Left renal cortex interstitium (tissue), 4 donors: ENCODE measurements at places on chromosomes 1 and 21. TPM values are rescaled to one million over a fixed set of nuclear protein-coding genes. Genes with fewer than 3 reads are reported as not detected.

Gene CNR2
- polyA plus RNA-seq, result 0.07 TPM

Gene OSCP1
- 25.4 TPM for polyA plus RNA-seq

Gene SLC5A9
- 16.4 TPM for polyA plus RNA-seq

Gene S100A7A
- not detected for polyA plus RNA-seq

Gene MMP23B
- 54.0 TPM for polyA plus RNA-seq

Gene ETNK2
- polyA plus RNA-seq, result 22.2 TPM

GRCh38 chr1:88998716-88999115 lies 6.3 kb upstream of the KYAT3 start:
- peak; percentile 51 for DNase-seq

- DNase-seq, result no peak
These were observed 143.4 kb upstream of the C8B start for GRCh38 chr1:57109247-57109646.

DNA sequence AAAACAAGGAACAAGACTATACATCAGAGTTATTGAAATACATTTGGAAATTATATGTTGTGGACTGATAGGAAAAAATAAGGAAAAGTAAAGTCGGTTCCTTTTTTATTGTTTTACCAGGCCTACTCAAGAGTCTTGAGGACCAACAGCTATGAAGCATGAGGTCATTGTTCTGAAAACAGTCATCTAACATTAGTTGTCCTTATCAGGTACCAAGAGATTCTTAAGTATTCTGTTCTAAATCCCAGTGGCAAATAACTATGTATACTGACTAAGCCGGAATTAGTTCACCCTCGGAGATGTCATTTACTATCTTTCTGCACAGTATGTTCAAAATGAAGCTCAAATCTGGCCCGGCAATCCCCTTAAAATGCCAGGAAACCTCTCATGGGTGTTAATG lies 585 bp downstream of the ADGRL4 start:
- no peak for DNase-seq

DNA sequence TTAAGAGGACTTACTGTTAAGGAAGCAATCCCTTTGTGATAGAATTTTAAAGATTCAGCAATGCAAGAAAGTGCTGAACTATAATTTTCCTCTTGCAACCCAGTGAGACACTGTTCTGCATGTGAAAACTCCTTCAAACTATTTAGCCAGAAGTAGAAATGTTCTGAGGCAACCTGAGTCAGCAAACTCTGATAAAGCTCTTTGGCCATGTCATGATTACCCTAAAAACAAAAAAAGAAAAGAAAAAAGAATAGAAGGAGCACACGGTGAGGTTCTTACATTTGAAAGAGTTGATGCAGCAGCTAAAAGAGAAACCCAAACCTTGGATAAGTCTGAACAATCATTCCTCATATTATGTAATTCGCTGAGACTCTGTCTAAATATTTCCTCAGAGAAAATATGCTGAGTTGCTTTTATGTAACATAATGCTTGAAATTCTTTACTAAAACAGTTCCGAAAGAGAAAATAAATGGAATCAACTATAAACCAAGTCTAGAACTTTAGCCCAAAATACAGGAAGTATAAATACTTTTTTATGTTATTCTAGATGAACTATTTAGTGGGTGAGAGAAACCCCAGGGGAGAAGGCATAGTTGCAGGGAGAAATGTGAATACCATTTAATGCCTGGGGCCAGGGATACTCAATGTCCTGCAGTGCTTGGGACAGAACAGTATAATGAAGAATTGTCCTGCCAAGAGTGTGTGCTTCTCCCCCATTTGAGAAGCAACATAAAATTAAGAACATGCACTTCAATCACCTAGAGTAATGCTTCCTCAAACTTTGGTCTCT lies 60.0 kb downstream of the INTS7 start:
- DNase-seq, result no peak

DNA sequence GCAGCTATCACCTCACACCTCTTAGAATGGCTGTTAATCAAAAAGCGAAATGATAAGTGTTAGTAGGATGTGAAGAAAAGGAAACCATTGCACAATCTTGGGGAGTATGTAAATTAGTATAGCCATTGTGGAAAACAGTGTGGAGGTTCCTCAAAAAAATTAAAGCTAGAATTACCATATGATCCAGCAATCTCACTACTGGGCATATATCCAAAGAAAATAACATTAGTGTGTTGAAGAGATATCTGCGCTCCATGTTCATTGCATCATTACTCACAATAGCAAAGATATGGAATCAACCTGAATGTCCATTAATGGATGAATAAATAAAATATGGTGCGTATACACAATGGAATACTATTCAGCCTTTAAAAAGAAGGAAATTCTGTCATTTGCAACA lies 68.9 kb downstream of the SNRPE start:
- no peak for DNase-seq

DNA sequence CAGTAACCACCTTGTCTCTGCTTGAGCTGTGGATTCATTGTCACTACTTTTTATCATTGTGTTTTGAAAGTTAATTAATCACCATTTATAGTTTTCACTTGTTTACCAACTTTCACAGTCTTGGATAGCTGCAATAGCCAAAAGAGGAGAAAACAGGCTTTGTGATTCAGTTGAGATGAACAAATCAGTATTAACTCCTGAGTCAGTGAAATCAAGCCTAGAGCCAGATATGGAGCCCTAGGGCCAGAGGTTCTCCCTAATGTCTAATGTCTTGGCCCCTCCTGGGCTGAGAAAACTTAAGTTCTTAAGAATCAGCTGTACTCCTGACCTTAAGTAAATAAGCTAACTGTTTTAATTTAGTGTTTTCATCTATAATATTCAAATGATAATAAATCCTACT lies 228.8 kb downstream of the DNM3 start:
- no peak for DNase-seq

GRCh38 chr1:214448536-214448935 lies 102.9 kb downstream of the PTPN14 start:
- no peak for DNase-seq

DNA sequence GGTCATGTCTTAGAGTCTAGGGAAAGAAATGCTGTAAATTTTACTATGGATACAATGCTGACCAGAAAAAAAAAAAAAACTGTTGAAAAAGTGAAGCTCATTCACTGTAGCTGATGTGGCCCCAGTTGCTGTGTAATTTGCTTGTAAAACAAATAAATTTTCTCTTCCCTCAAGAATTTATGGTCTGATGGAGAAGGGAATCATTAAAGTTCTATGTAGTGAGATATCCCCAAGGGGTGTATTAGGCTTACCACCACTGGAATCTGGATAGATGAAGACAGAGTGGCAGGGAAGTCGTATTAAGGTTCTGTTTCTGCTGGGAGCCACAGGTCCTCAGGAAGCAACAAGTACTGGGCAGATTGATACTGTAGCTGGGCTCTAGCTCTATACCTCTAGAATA lies 860.0 kb downstream of the LTN1 start:
- DNase-seq, result no peak

DNA sequence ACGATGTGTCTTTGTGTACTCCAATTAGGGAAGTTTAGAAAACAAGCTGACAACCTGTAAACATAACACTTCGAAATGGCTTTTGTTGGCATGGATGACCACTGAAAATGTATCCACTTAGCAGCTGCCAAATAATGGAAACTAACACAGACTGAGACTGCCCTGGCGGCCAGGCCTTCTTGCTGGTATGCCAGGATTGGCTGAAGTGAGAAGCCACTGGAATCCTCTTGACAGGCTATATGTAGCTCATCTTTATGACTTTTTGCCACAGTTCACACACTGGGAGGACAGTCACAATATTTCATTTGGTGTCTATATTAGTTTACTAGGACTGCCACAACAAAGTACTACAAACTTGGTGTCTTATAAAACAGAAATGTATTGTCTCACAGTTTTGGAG lies 12.9 kb upstream of the CTBS start:
- DNase-seq, result no peak

DNA sequence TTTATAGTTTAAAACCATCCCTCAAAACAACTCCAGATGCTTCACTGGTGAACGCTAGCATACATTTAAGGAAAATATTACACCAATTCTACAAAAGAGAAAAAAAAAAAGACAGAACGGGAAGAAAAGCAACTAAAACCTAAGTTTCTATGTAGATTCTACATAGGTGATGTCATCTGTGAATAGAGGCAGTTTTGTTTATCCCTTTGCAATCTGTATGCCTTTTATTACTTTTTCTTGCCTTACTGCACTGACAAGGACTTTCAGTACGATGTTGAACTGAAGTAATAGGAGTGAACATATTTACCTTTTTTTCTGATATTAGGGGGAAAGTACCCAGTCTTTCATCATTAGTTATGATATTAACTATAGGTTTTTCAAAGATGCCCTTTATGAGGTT lies 101.7 kb upstream of the HAO2 start:
- no peak for DNase-seq

- no peak for DNase-seq
These were observed 7.0 kb downstream of the COL24A1 start for GRCh38 chr1:86149591-86149990.

DNA sequence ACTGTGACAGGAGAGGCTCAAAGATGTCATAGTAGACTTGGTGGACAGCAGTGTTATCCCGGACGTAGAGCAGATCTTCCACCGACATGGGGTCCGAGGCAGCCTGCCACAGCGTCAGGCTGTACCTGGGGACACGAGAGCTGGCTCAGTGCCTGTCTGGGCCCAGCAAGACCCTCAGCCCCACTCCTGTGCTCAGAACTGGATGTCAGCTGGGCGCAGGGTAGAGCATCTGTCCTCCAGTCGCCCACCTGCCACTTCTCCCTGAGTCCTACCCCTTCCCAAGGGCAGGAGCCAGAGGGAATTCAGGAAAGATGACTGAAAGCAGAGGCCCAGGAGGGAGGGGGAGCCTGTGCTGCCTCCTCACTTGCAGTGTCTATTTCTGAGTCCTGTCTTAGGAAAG lies 11.7 kb downstream of the FAM151A start:
- DNase-seq, result no peak

- no peak for DNase-seq
These were observed 416.9 kb upstream of the USP24 start for GRCh38 chr1:55632058-55632457.

GRCh38 chr1:227541796-227542152 lies 21.6 kb upstream of the ZNF678 start:
- peak; percentile 24 for DNase-seq

- DNase-seq, result no peak
These were observed 79.0 kb downstream of the HS2ST1 start for GRCh38 chr1:86993269-86993985.

DNA sequence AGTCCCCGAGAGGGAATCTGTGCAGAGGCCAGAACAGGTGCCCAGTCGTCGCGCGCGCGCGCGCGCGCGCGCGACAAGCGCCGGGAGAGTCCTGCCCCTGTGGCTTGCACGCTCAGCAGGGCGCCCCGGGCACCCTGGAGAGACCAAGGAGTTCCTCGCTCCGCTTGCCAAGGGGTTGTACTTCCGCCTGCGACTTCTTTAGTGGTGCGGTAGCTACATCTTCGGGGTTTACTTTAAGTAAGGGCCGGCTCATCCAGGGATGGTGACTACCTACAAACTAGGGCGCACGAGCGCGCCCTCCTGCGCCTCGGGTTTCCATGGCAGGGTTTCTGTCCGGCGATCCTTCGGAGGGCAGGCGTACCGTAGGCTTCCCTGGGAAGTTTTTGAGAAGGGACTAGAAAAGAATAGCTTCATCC lies 1.4 kb downstream of the LHX4 start:
- DNase-seq, result no peak
